ENCODE measurements at places on chromosomes 3 and 15.

- no peak for DNase-seq
These were observed 283.6 kb downstream of the UACA start for GRCh38 chr15:70479785-70480184.

- no peak for DNase-seq
These were observed 328.5 kb downstream of the MECOM start for GRCh38 chr3:169334991-169335390.

DNA sequence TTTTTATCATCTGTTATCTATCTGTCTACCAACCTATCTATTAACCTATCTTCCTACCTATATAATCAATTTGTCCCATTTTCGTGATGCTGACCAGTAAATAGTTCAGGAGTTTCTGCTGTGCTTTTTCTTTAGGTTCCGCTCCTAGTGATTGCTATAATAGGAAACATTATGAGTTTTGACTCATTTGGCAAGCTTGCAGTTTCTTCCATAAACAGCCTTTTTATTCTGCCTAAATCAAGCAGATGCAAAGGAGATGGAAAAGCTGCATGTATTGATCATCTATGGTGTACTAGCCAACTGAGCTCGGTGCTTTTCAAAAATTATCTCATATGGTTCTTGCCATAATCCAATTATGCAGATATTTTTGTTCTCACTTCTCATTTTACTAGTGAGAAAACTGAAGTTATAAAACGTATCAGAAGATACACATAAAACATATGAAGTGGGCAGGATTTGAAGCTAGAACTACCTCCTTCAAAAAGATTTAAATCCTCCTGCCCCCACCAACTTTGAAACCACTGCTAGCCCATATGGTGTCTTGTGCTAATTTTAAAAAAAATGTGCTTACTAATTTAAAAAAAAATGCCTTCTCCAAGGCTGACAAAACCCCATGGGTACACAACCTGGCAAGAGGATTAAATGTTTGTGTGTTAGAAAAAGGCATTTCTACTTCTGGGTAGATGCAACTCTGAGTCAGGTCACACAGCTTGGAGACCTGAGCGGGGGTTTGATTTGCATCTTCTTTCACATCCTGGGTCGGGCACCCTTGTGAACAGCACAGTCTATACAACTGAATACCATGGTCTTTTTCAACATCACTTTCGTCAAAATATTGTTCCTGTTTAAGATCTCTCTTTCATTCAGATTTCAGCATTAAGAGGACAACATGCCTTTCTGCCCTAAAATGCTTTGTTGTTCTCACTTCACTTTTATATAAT lies 267.0 kb downstream of the CHL1 start:
- DNase-seq, result no peak

GRCh38 chr15:57036352-57036751 lies 117.9 kb downstream of the TCF12 start:
- DNase-seq, result no peak

GRCh38 chr3:43348852-43349574 lies 62.7 kb downstream of the SNRK start:
- DNase-seq, result no peak

DNA sequence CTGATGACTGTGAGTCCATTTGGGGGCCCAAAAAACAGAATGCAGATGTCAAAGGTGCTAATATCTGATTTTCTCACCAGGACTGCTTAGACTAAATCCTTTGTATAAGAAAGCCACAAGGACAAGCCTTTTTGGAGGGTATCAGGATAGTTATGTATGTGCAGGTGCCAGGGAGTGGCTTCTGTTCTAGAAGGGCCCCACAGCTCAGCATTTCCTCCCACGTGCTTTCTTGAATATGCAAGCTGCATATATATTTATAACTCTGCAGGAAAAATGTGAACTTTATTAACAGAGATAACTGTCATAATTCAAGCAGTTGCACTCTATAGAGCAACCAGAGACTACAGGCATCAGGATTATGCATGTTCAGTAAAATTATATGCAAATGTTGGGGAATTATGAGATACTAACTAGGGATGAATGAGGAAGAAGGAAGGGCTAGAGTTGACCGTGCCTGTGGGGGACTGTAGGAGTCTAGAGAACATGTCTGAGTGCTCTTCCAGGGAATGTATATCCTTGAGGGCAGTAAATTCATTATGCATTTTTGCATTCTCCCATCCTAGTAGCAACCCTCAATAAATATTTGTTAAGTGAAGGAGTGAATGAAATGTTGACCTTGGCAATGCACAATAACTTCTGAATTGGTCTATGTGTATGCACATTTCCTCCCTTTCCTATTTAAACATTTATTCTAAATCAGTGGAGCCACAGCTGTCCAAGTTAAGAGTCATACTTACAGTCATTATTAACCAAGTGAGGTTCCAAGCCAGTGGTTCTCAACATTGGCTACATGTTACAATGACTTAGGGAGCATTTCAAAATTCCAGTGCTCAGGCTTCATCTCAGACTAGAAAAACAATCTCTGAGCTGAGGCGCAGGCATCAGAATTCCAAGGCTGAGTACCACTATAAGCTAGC lies 94.8 kb upstream of the ANKRD28 start:
- no peak for DNase-seq

GRCh38 chr15:28942046-28942445 lies 56.3 kb downstream of the APBA2 start:
- DNase-seq, result no peak

DNA sequence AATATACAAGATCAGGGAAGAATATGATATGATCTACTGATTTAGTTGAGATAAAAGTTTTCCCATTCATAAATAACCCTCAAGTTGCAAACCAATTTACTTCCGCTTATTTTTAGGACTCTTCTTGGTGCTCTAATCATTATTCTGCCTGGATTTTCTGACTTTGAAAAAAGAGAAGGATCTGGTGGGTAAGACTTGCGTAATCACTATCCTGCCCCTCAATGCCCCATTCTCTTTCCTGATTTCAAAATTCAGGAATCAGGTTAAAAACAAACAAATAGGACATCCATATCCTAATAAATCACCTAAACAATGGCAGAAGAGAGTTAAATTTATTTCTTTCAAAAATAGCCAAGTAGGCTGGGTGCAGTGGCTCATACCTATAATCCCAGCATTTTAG lies 127.5 kb downstream of the CLASP2 start:
- DNase-seq, result no peak

DNA sequence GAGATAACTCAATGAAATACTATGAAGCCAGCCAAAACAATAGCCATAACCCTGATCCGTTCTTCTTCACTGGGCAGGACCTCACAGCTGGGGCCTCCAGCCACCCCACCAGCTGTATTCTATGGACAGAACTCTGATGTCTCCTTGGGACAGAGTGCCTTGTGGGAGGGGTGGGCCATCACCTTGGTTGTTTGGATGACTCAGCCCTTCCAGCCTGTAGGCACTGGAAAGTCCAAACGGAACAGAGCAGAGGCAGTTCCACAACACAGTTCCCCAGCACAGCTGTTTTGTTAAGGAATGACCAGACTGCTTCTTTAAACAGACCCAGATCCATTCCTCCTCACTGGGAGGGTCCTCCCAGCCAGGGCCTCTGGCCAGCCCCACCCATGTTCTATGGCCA lies 31.9 kb upstream of the ZBED2 start:
- no peak for DNase-seq

DNA sequence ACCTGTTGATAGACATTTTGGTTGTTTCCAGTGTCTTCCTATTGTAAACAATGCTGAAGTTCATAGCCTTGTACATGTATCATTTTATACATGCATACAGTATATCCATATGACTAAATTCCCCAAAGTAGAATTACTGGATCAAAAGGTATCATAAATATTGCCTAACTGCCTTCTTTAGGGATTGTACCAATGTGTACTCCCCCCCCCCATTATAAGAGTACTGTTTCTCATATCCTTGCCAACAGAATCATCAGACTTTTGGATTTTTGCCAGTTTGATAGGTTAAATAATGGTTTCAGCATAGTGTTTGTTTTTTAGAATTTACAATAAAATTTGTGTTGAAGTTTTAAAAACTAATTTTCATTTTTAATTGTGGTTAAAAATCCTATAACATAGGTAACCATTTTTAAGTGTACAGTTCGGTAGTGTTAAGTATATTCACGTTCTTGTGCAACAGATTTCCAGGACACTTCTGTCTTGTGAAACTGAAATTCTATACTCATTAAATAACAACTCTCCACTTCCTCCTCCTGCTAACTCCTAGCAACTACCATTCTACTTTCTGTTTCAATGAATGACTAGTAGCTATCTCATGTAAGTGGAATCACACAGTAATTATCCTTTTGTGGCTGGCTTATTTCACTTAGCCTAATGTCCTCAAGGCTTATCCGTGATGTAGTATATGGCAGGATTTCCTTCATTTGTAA lies 30.8 kb upstream of the MAP3K13 start:
- no peak for DNase-seq

GRCh38 chr3:148329481-148330235 lies 368.0 kb upstream of the AGTR1 start:
- no peak for DNase-seq

DNA sequence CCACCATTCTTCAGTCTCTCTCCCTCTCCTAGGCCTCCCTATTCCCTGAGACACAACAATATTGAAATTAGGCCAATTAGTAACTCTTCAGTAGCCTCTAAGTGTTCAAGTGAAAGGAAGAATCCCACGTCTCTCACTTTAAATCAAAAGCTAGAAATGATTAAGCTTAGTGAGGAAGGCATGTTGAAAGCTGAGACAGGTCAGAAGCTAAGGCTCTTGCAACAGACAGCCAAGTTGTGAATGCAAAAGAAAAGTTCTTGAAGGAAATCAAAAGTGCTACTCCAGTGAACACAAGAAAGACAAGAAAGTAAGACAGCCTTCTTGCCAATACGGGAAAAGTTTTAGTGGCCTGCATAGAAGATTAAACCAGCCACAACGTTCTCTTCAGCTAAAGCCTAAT lies 41.3 kb downstream of the PPM1L start:
- DNase-seq, result no peak

DNA sequence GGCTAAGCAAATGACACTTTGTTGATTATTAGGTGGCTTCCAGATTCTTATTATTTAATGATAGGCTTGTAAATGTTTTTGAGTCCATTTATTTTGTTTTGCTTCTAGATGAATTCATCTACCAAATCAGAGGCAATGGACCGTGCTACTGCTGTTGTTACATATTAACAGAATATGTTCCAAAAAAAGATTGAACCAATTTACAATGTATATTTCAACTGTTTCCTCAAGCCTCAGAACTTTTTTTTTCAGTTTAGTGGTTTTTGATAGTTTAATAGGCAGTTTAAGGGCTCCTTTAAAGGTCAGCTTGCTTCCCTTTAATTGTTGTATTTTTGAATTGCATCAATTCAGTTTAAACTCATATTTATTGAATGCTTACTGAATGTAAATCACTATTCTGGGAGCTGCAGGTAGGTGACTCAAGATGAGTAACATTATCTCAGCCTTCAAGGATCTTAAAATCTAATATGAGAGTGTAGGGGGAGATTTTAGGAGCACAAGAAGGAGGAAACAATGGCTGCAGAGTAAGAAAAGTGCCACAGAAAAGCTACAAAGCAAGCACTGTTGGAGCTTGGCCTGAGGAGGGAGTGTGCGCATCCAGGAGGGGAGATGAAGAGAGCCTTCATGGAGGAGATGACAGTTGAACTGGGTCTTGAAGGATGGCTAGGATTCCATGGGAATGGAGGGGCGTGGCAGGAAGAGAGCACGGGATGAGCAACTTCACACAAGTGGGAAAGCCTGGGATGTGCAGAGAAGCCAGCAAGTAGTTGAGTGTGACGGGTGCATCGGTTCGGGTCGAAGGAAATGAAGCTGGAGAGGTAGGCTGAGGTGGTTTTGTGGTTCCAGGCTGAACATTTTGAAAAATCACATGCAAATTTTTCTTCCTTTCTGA lies 14.7 kb downstream of the MAP2K1 start:
- DNase-seq, result no peak

DNA sequence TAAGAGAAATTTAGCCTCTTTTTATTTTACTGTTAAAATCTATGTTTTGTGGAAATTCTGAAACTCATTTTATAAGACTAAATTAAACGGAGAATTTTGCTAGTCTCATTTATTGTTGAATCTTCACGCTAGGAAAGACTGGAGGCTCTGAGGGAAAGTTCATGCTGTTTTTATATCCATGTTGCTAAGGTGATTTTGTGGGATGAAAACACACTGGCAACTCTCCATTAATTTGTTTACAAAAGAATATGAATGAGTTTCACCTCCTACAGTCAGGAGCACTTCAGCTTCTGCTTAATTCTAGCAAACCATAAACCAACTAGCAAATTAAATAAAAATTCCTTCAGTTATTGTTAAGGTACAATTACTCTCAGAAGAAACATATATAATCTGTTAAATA lies 195.4 kb downstream of the RAP2B start:
- no peak for DNase-seq

GRCh38 chr3:11661052-11661656 lies 17.4 kb upstream of the VGLL4 start:
- no peak for DNase-seq

GRCh38 chr15:27638958-27639357 lies 460.2 kb downstream of the OCA2 start:
- DNase-seq, result no peak

DNA sequence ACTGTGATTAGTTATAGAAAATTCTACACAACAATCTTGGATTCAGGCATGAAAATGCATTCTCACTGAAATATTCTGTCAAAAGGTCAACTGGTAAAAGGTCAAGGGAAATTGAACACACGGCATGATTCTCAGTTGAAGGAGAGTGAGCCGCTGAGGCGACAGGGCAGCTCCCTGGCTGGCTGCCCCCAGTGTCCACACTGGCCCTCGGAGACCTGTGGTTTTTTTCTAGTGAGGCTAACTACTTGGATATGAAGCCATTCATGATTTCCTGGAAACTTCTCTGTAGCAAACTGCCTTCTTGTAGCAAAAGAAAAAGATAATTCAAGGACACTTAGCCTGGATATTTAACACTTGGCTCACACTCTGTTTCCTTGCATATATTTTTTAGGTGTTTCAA lies 37.2 kb downstream of the AADACL2 start:
- no peak for DNase-seq

GRCh38 chr3:193805448-193805847 lies 212.4 kb downstream of the OPA1 start:
- DNase-seq, result peak; percentile 70

GRCh38 chr3:136350132-136350531 lies 100.0 kb downstream of the PCCB start:
- DNase-seq, result no peak
